CD8-positive, alpha-beta T cell (primary cell): ENCODE measurements at places on chromosomes 11 and 22.
A peak's percentile ranks its signal among the peaks of the same experiment; 100 is the strongest.

GRCh38 chr11:78311702-78312371, 105.8 kb downstream of the GAB2 start:
- no peak for DNase-seq

DNA sequence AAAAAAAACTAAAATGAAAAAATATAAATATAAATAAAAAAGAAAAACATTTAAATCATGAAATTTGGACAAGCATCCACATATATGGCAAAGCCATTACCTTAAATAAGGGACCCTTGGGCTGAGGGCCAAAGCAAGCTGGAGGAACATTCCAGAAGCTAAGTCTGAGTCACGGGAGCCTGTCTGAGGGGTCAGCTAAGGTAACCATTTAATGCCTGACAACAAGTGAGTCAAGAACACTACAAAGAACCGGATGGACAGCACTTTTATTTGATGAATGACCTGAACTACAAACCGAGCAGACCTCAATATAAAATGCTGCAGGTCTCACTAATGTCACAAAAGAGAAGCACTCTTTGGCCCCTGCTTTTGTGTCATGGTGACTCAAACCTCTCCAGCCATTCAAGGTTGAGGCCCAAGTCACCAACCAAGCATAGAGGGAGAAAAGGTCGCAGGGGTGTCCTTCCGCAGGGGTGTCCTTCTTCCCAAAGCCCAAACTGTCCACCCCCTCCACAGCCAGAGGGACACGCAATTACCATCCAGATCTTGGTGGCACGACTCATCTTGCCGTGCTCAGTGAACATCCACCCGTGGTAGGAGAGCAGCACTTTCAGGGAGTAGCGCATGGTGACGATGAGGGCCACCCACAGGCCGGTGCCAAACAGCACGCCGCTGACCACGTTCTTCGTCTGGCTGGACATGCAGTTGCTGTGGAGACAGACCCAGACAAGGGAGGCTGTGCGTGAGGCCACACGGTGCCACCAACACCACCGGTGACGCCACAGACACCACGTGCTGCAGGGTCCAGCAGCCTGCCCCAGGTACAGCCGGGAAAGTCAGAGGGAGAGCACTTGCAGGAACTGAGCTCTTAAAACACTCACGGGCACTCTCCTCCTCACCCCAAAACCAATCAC, 34.5 kb downstream of the CPT1A start:
- no peak for DNase-seq

- DNase-seq, result no peak
Observed at GRCh38 chr22:43892183-43892894, 526 bp upstream of the PNPLA5 start.

GRCh38 chr11:76208438-76209374, 2.4 kb upstream of the WNT11 start:
- DNase-seq, result peak; percentile 69

GRCh38 chr22:32338757-32339156, 18.9 kb upstream of the RFPL3 start:
- DNase-seq, result no peak
